A549 treated with CORT108297 at 1 μM for 4 hours (cell line): ENCODE measurements at places on chromosomes 13 and 19. TPM values are rescaled to one million over a fixed set of nuclear protein-coding genes. Genes with fewer than 3 reads are reported as not detected.

Gene LILRA1
- not detected in 5 replicates for total RNA-seq

Gene FPR2
- total RNA-seq = not detected in 5 replicates

Gene DIAPH3
- total RNA-seq = 6.7 to 10.1 TPM (median 8.3 TPM) in 5 replicates

Gene CADM4
- 6.9 to 11.3 TPM (median 9.3 TPM) in 5 replicates for total RNA-seq

Gene ZNF579
- 15.7 to 31.2 TPM (median 28.5 TPM) in 5 replicates for total RNA-seq

Gene CCDC8
- 0.02 TPM in 1 of 5 replicates, not detected in the others for total RNA-seq
